ENCODE measurements at places on chromosomes 5 and 9.

DNA sequence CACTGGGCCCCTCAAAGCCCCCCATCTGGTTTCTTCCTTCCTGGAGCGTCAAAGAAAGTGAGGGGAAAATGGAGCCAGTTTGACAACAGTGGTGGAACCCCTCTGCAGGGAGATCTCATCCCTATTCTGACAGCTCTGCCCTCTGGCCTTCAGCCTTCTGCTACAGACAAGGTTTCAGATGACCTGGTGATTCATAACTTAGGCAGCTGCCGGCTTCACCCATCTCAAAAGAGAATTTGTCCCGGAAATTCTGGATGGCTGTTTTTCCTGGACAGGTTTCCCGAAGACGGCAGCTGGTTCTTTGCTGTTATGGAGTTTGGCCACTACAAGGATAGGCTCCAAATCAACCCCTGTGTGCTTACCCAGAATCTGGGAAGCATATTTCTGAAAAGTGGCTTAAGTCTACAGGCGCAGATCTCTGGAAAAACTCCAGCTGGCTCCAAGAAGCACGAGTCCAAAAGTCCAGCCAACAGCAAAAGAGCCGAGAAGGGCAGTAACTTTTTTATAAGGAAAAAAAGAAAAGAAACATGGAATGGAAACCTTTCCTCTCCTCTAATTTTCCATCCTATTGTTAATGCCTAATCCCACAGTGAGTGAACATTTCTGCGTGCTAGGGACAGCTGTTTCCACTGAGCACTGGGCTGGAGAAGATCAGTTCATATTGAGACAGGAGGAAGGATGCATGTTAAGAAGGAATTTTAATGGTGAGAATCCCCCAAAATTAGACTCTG is 54.5 kb downstream of the ZNF366 start:
- DNase-seq: peak; percentile 88

- DNase-seq: no peak
Measured at GRCh38 chr5:1161108-1161832, 40.1 kb upstream of the SLC6A19 start.

DNA sequence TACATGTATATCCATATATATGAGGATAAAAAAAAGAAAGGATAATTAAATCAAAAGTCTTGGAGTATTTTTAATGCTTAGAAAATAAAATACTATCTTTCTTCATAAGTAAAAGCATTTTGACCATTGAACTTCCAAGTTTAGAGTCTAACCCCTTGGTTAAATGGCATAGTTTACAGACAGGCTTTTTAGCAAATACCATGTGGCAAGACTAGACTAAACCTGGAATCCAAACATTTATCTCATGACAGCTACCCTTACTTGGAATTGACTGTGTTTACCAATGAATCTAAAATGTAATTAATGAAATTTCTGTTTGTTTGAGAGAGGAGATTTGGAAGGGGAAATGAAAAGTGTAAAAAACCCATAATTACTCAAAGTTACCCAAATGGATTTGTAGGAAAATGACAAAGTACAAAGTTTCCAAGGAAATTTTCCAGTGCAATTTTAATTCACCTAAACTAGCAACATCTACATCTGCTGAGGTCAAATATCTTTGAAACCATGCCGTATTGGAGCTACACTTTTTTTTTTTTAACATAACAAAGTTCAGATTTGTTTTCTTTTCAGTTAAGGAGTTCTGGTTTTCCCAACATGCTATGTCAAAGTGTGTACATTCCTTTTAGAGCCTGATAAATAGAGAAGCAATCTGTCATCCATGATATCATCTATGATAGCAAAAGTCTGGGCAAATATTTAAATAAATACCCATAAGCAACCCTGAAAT is 272.1 kb upstream of the DAB2 start:
- no peak for DNase-seq

DNA sequence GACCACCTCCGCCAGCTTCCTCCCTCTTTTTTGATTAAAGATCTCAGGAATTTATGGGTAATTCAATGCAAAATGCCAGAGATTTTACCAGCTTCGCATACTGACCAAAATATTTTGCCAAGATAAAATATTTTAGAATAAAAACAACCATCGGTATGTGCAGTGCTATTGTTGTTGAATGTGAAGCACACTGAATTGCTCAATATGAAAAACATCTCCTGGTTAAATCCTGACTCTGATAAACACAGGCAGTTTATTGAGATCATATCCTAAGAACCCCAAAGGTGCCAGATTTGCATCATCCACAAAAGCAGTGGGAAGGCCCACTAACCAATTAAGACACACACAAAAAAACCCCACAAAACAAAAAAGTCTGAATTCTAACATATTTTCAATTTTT is 202.4 kb downstream of the GLIS3 start:
- peak; percentile 33 for DNase-seq

DNA sequence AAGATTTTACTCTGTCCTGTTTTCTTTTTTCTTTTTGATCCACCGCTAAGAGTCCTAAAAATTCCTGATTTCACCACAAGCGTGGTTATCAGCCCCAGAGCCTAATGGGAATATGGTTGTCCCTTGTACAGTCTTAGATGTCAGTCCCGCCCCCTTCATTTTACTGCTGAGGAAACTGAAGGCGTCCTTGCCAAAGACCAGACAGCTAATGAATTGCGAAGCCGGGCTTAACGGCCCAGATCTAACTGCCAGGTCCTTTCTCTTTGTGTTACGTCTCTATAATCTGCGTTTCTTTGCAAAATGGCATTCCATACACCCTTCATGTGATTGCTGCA is 497 bp downstream of the NSA2 start:
- DNase-seq: peak; percentile 19

DNA sequence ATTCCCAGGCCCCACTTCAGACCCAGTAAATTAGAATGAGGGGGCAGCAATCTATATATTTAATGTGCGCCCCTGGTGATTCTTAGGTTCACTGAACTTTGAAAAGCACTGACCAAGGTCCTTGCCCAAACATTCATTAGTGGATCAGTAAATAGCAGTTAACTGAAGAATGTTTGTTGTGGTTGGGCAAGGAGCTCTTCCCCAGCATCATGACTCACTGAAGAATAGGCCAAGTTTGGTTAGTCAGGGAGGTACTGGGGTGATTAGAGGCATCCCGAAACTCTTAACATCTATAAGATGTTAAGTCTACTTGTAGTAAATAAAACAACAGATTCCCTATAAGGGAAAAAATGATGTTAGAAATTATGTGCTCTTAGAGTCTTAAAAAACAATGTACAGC is 833 bp upstream of the MROH2B start:
- DNase-seq: peak; percentile 1

DNA sequence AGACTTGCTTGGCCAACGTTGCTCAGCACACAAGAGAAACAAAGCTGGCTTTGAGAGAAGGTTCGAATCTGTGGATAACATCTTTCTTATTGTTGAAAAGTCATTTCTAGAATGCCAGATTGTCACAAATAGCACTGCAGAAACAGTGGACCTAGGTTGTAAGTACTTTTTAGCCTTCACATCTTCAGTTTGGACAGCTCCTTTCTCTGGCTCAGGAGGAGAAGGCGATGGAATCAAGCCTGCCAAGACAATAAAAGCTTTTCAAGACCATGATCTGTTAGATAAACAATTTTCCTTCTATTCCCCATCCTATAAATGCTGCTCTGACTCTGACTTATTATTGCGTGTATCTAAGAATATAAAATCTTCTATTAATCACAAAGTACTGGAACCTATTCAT is 615.2 kb upstream of the SEMA6A start:
- no peak for DNase-seq

DNA sequence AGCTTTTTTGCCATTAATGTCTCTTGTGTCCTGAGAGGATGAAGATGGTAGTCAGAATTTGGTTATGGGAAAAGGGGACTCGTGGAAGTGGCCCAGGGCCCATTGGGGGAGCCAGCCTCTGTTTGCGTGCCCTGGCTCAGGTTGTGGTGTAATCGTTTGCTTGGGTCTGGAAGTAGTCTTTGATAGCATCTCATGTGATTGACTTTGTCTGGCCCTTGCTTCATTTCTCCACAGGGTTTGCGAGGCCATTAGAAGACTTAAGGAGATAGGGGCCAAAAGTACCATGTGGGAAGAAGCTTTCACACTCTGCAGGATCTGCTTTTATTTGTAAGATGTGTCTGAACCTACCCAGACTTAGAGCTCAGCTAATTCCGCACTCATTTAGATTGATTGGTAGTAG is 114.5 kb downstream of the FGF1 start:
- no peak for DNase-seq

- DNase-seq: no peak
Measured at GRCh38 chr5:58787987-58788386, 205.1 kb downstream of the RAB3C start.

DNA sequence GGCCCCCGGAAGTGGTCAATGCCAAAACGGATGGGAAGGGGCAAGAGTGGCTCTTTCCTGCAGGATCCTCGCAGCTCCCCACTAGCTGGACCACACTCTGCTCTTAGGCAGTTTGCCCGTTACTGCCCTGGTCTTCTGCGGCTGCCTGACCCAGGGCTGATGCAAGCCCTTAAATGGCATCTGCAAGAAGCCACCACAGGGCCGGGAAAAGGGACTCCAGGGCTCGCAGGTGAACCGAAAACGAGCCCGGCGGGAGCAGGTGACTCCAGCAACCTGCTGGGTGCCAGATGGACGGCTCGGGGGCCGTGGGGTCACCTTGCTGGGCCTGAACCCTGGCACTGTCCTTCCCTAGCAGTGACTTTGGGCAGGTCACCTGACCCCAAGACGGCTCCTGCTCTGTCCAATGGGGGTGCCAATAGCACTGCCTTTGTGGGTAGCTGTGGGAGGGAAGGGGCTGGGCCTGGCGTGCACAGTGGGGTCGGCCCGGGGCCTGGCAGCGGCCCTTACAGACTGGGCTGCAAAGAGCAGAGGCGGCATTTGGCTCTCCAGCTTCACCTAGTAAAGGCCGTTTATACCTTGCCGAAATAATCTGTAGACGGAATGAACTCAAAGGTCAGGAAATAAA is 1.3 kb downstream of the TMEM250 start:
- no peak for DNase-seq

GRCh38 chr5:6359555-6360322 is 18.6 kb downstream of the MED10 start:
- no peak for DNase-seq

DNA sequence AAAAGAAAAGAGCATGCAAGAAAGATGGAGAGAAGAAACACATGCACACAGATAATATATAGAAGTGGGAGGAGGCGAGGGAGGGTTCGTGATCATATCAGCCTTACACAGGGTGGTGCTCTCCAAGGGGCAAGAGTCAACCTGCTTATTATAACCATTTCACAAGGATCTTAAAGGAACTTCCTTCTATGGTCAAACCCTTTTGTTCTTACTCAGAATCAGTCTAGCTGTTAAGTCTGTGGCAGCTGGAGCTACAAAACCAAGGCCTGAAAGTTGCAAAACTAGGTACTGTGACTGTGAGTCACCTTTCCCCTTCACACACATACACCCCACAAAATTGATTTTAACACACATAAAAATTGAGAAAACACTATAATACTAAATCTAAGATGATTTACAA is 18.5 kb upstream of the ERMP1 start:
- DNase-seq: no peak

DNA sequence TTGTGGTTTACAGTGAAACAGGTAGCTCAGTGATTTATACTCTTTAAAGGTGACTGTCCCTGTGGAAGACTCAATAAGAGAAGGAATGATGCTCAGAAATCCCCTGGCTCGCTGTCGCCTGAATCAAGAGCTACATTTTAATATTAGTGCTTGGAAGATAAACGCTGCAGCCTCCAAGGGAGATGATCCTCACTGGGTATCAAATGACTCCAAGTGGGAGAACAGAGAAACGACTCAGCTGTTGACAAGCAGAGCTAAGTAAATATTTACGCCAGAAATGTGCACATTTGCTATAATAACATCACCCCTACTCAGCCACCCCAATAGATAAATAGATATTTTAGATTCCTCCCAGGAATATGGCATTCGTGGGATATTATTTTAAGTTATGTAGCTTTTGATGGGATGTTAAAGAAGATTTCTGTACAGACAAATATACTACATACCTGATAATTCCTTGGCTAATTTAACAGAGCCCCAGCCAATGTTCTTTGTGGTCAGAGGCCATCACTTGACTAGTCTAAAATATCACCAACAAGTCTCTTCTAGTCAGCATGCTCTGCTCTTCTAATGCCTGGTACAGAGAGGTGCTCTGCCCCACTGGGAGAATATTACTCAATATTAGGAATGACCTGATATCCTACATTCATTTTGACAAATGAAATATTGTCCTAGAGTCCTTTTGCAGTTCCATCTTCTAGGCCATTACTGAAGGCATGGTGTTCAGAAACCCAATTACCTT is 18.3 kb upstream of the CCDC192 start:
- no peak for DNase-seq

GRCh38 chr5:136924490-136924889 is 559.1 kb upstream of the TRPC7 start:
- no peak for DNase-seq

- peak; percentile 40 for DNase-seq
Measured at GRCh38 chr5:55604611-55605067, 69.9 kb upstream of the PLPP1 start.

DNA sequence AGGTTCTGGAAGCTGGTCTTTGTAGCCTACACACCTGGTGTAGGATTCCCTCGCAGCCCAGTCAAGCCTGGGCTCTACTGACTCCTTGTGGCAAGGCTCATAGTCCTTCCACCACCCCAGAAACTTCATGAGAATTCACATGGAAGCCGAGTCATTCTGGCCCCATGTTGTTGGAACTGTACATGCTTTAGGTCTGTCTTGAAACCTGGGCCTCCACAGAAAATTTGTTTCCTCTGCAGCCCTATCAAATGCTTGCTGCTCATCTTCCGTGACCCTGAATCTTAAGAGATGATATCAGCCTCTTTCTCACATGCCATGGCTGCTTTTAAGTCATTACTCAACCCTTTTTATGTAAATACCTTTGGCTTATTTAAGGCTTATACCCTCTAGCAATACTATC is 113.4 kb upstream of the GRHPR start:
- no peak for DNase-seq

DNA sequence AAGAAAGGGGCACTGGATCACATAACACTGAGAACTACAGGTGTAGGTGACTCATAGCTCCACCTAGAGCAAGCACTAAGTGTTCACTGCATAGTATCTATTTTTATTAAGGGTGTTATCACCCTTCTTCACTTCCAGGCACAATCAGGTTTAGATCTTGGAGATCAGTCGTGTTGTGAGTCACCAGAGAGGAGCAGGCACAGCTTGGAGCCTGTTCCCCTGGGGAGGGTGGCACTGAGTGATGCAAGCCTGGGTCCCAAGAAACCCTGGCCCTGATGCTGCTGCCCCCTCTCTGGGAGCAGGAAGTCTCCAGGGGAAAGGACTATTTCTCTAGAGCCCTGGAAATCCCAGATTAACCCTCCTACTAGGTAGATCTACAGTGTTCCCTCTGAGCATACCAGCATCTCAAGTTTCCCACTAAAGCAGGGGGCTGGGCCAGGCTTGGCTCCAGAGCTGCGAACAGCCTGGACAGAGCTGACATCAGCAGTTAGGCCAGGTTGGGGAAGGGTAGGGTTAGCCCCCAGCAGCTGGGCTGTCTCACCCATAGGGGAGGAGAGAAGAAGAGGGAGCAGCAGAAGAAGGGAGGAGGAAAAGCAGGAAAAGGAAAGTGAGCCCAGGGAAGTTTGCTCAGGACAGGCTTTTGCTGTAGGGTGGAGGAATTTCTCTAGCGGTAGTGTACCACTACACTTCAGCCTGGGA is 28.1 kb upstream of the SPINK4 start:
- no peak for DNase-seq

GRCh38 chr9:119197893-119198607 is 171.2 kb downstream of the BRINP1 start:
- DNase-seq: no peak

- no peak for DNase-seq
Measured at GRCh38 chr5:112355058-112355685, 63.9 kb downstream of the EPB41L4A start.
